Smooth muscle cell of trachea (primary cell): ENCODE measurements at places on chromosomes 1 and 21. TPM values are rescaled to one million over a fixed set of nuclear protein-coding genes. Genes with fewer than 3 reads are reported as not detected.

The KRTAP7-1 gene
- total RNA-seq = not detected in 2 replicates

The LUZP1 gene
- 16.1 and 19.2 TPM in 2 replicates for total RNA-seq

The OR10Z1 gene
- total RNA-seq = not detected in 2 replicates

The NBPF11 gene
- total RNA-seq = 5.0 and 7.0 TPM in 2 replicates

The OR2L13 gene
- total RNA-seq = not detected in 2 replicates

The LINGO4 gene
- total RNA-seq = not detected in 2 replicates

The XCL1 gene
- not detected in 2 replicates for total RNA-seq

The TCHHL1 gene
- total RNA-seq = not detected in 2 replicates

The CHI3L2 gene
- total RNA-seq = 2.5 and 10.6 TPM in 2 replicates

The VAV3 gene
- total RNA-seq = under 0.01 and 0.17 TPM in 2 replicates

The CFHR2 gene
- not detected in 2 replicates for total RNA-seq

The FAM3B gene
- not detected in 2 replicates for total RNA-seq

The MTF2 gene
- 9.9 and 15.7 TPM in 2 replicates for total RNA-seq

The LRRC7 gene
- total RNA-seq = under 0.01 TPM in 1 of 2 replicates, not detected in the other

The TBX19 gene
- 0.58 and 2.0 TPM in 2 replicates for total RNA-seq

The RHD gene
- not detected in 2 replicates for total RNA-seq

The ADAM30 gene
- total RNA-seq = not detected in 2 replicates

The TRIM17 gene
- 0.15 TPM in 1 of 2 replicates, not detected in the other for total RNA-seq

The COL24A1 gene
- 0.83 and 0.87 TPM in 2 replicates for total RNA-seq

The SMIM11 gene
- total RNA-seq = 5.1 and 10.4 TPM in 2 replicates

The SLC44A5 gene
- under 0.01 and 0.15 TPM in 2 replicates for total RNA-seq
